ENCODE measurements at places on chromosomes 5 and 9.

- no peak for DNase-seq
Observed at GRCh38 chr5:178385496-178385890, 152.9 kb upstream of the PHYKPL start.

DNA sequence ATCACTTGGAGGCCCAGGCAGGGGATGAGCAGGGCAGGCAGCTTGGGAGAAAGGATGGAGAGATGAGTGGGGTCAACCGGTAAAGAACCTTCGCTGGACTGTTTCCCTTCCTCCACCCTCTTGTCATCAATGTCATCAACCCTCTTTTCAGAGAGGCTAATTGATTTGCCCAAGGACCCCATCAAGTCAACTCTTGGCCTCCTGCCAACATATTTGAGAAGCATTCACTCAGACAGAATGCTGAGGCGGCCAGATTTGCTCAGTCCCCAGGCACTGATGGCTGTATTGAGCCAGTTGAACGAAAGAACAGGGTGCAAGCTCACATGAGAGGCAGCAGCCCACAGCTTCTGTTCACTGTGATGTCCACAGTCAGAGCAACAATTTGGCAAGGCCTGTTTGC is 193.5 kb downstream of the RFK start:
- no peak for DNase-seq

GRCh38 chr9:135716045-135716444 is 14.1 kb downstream of the KCNT1 start:
- no peak for DNase-seq

- DNase-seq: no peak
Observed at GRCh38 chr5:156695774-156696173, 154.3 kb upstream of the PPP1R2B start.

DNA sequence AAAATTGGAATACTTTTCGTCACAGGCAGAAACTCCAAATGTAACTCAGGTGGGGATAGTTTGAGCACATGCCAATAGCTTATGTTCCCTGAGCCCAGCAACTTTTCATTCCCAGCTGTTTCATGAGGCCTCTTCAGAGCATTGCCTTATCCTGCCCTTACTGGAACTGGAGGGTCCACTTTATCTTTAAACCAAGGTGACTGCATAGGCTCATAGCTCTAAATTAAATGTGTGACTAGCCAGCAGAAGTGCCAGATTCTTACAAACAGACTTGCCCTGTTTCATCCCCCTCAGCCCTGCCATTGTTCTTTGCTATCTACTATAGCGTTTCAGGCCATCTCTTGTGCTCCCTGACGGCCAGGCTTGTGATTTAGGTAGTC is 8.1 kb upstream of the LCP2 start:
- DNase-seq: no peak

GRCh38 chr9:70257991-70258691 is 637 bp upstream of the SMC5 start:
- DNase-seq: no peak

- no peak for DNase-seq
Observed at GRCh38 chr5:179251276-179251969, 93.8 kb downstream of the ADAMTS2 start.

DNA sequence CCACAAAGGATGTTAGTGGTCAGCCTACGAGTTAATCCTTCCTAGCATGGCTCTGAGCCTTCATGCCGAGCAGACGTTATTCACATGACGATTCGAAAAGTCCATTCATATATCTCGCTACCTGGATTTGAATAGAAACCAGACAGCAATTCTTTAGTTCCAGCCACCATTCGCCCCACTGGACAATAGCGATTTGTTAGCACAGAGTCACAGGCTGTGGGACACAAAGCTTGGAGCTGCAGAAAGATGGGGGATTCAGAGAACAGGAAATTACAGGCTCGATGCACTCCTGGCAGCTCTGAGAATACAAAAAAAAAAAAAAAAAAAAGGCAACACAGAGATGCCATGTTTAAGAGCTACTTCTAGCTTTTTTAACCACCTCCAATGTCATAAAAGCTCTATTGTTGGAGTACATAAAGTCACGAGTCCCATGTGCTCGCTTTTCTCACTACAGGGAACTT is 110.7 kb downstream of the NR6A1 start:
- no peak for DNase-seq

DNA sequence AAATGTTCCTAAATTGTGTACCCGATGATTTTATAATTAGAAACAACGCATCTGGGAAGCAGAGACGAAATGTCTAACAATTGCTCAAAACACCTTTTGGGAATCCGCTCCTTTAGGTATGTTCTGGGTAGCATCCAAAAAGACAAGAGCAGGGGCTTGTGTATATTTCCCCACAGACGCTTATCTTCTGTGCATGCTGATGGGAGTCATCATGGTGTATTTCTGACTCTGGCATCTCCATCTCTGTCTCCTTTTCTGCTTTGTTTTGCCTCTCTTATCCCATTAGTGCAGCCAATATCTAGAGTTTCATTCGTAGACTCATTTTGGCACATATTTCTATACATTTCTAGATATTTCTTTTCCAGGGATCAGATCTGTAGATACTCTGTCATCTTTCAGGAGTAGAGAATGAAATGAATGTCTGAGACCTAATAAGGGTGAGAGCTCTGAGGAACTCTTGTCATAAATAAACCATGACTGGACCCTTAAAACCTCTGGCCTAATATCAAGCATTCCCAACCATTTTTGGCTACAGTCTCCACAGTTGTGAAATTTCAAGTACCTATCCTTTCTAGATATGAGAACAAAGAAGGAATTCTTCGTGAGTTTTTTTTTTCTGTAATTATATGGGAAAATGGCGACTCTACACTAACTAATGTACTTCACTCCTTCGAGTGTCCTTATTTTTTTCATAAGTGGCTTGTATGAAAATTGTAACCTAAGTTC is 508.2 kb downstream of the ACTL7B start:
- no peak for DNase-seq

- no peak for DNase-seq
Observed at GRCh38 chr5:167918813-167919483, 372.5 kb upstream of the WWC1 start.

DNA sequence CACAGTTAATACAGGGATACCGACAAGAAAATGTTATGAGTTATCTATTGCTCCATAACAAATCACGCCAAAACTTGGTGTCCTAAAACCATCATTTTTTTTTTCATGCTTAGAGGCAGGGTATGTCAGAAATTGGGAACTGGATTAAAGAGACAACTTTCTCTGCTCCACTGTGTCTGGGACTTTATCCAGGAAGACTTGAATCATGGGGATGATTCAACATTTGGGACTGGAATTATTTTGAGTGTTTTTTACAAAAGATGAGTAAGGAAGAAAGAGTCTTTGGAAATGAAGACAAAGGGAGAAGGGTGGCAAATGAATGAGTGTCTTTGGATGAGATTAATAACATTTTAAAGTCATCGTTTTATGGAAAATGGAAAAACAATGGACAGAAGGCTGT is 1883.7 kb upstream of the C9orf72 start:
- no peak for DNase-seq

GRCh38 chr5:36944607-36945225 is 68.1 kb downstream of the NIPBL start:
- no peak for DNase-seq

DNA sequence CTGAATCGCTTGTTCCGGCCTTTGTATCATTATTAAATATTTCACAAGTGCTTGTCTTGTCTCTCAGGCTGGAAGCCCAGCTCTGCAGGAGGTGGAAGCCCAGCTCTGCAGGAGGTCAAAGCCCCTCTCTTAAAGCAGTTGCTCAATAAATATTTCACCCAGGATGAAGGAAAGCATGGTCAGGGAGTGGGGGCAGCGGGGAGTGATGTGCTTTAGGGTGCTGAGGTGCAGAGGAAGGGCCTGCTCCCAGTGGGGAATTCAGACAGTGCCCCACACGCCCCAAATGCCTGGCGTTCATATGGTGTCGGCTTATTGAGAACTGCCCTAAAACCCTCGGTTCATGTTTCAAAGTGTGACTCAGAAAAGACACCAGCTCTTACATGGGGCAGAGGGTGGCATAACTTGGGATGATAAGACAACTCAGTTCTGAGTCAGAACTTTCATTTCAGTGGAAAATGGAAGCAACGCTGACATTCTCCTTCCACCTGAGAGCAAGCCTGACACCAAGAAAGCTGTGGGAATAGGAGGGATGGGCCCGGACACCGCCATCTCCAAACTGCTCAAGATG is 114.3 kb upstream of the DAP start:
- no peak for DNase-seq

DNA sequence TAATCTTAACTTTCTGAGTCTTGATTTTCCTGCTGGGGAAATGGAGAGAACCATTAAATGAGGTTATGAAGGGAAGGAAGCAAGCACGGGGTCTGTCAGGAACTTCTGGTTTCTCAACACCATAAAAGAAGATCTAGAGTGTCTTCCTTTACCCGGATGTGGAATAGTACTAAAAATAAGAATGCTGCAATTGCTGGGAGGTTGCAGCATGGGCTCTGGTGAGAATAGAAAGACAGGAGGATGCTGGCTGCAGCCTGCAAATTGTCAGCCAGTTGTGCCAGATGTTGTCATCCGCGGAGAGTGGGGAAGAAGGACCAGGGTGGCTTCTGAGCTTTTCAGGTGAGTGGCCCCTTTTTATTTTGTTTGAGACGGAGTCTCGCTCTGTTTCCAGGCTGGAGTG is 69.3 kb upstream of the STC2 start:
- DNase-seq: no peak

DNA sequence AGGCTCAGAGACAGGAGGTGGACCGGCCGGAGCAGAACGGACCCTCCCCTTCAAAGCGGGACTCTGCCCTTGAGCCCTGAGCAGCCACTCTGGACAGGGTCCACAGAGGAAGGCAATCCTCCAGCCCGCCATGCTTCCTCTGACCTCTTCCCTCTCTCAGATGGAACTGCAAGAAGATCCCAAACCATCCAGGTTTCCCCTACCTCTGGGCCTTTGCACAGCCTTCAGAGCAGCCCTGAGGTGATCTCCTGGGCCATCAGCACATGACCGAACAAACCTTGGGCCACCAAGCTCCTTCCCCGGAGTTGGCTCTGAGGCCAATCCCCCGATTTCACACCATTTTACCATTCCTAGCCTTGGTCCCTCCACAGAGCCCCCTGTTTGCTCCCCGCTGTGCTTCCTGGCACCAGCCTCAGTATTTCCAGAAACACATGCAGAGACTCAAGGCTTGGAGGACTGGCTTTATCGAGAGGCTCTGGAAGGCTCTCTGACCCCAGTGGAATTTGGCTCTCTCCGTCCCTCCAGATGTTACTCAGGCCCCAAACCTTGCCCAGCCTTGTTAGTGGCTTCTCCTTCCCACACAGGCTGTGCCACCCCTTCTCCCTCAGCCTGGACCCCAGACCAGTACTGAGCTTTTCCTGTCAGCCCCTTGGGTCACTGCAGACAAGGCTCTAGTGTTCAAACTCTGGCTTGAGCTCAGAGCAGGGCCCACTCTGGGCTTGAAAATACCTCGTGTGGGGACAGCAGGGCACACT is 48.6 kb upstream of the KCNMB1 start:
- DNase-seq: no peak

- no peak for DNase-seq
Observed at GRCh38 chr9:85427772-85428171, 314.0 kb downstream of the AGTPBP1 start.

- no peak for DNase-seq
Observed at GRCh38 chr5:82278711-82279370, 687 bp upstream of the RPS23 start.

DNA sequence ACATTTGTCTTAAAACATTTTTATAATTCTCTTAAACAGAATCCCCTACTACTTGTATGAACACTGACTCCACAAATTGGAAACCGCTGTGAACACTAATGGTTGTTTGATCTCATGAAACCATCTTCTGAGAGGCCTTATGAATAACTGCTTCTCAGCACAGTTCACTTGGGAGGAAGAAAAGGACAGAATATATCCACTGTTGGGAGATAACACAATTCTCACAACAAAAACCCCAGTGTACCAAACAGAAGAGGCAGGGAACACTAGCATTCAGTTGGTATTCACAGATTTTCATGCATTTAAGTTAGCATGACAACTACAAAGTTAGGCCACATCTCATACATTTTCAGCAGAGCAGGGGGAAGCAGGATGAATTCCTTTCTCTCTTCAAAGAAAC is 89.0 kb upstream of the SELENOP start:
- no peak for DNase-seq

DNA sequence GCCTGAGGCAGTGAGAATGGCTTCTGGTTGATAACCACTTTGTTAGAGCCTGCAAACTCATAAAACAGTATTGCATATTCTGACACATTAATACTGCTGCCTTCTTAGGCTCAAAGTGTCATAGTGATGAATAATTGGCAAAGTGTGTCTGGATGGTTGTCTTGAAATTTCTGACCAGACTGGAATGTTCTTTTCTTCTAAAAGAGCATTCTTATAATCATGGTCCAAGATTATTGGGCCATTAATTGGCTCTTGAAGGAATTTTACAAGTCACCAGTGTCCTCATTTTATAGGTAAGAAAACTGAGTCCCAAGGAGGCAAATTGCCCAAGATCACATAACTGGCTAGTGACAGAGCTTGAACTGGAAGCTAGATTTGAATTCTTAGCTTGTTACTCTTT is 111.7 kb downstream of the PCSK1 start:
- no peak for DNase-seq

DNA sequence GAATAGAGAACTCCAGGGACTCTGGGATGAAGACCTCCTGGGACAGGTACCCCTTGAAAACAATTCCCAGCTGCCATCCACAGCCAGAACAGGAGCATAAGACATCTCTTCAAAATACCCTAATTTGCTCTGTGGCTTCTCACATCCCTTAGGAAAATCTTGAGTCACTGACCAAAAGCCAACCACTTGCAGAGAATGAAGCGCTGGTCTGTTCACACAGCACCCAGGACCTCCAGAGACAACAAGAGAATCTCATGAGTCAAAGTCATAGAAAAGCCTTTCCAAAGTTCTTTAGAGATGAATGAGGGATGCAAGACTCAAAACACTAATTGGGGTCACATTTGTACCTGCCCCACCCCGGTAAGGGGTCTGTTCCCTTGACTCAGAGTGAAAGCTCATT is 210.6 kb downstream of the SEMA5A start:
- DNase-seq: no peak

DNA sequence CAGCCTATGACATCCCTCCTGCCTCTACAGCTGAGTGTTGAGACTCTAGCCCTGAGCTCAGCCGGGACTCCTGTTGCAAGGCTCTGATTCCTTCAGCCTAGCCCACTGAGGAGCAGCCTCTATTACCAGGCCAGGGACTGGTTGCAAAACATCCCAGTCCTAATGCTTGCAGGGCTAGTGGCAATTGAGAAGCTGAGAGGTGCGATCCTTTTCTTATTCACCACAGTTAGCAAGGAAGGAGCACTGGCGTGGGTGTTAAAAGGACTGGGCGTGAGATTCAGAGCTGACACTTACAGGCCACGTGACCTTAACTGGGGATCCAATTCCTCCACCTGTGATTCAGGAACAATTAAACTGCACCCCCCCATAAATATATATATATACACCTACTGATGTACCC is 58.8 kb downstream of the GARNL3 start:
- no peak for DNase-seq

GRCh38 chr9:121298689-121299466 is 30.9 kb downstream of the GSN start:
- DNase-seq: no peak

DNA sequence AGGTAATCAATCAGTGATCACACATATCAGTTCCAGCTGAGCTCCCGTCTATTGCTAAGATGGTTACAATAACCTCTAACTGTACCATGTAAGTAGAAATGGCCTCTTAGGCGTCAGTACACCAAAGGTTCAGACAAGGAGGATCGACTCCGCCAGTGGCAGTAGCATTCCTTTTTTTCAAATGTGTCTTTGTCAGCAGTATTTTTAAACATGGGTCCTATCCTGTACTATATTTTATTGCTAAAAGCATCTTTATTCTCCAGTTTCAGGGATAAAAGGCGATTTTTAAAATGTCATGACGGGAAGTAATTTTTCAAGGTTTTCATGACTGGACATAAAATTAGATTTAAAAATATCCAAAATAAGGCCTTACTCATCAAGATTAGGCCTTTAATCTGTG is 64.8 kb upstream of the TBCA start:
- no peak for DNase-seq
